ENCODE measurements at places on chromosomes 13 and 19.

DNA sequence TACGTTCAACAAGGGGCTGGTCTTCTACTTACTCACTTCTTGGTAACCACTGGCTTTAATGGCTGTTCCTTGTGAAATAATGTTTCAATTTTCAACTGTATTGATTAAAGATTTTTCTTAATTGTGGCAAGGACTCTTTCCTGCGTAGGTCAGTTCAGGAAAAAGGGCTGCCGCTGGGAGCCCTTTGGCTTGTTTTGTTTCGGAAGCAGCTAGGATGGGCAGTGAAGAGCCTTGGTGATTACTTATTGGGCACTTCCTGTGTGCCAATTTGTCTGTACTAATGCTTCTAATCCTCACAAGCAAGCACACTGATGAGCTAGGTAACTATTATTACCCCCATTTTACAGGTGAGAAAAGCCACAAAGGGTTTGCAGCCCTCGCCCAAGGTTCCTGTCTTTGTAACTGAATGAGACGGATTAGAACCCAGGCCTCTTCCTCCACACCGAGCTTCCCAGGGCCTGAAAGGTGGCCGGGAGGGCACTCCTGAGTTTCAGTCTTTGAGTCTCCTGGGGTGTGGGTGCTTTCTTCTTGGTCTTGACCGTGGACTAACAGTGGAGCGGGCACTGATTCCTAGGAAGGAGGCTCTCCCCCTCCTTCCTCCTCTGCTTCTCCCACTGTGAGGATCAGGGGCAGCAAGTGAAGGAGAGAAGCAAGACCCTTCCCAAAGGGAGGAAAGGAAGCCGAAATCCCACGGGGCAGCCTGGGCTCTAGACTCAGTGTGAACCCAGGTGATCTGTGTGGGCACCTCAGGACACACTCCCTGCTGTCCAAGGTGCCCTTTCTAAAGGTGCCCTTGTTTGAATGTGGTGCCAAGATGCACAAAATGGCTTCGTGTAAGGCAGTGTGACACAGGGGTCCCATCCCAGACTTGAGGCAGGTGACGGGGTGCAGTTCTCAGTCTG is 3.7 kb downstream of the COL4A2 start:
- DNase-seq, result no peak

DNA sequence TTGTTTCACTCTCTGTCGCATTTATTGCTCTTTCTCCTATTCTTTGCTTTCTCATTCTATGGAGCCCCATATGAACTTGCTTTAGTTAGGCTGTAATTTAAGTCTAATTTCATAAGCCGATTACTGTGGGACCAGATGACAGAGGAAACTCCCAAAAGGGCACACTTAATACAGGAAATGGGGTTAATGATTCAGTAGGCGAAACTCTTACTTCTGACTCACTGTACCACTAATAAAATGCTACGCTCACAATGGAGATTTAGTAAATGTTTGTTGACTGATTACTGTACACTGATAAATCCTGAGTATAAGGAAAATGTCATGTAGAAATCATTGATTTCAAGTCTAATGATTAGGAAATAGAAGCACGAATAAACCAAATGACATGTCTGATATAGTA is 276.4 kb downstream of the KLF5 start:
- no peak for DNase-seq

- DNase-seq, result no peak
Measured at GRCh38 chr19:10737722-10738121, 19.8 kb downstream of the DNM2 start.

GRCh38 chr13:84847107-84847506 is 952.1 kb downstream of the SLITRK6 start:
- DNase-seq, result no peak

- no peak for DNase-seq
Measured at GRCh38 chr19:18762125-18763023, 28.7 kb downstream of the COMP start.

DNA sequence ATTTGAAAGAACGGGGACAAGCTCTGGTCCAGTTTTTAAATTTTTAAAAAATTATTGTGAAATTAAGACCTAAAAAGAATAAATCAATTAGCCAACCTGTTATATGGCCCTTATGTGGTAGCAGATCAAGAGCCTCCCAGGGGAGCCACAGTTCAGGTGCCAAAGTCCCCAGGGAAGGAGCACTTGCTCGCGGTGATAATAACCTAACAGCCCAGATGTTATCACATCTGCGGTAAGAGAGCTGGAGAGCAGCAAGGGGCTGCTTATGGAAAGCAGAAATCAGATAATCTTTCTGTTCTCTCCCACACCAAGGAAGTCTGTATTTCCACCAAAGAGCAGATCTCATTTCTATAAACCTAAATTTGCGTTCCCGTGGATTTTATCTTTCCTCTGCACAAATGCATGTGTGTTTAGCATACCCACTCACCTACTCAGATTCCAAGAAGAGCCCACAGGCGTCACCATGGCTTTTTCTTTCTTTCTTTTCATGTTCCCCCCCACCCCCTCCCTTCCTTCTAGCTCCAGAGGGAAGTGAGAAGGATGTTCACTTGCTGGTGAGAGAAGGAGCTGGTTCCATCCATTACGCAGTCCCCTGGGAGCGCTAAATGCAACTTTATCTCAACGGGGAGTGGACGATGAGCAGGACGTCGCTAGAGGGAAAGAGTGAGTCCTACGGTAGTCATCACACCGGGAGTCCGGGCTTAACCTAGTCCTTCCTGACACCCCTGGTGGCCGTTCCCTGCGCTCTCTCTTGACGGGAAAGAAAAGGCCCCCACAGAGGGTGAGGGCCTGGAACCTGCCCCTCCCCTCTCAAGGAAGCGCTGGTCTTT is 1.6 kb upstream of the POU4F1 start:
- DNase-seq, result peak; percentile 69

GRCh38 chr19:58474291-58474996 is 1.7 kb upstream of the ZNF446 start:
- no peak for DNase-seq

- DNase-seq, result no peak
Measured at GRCh38 chr13:46903748-46904147, 6.9 kb upstream of the HTR2A start.

DNA sequence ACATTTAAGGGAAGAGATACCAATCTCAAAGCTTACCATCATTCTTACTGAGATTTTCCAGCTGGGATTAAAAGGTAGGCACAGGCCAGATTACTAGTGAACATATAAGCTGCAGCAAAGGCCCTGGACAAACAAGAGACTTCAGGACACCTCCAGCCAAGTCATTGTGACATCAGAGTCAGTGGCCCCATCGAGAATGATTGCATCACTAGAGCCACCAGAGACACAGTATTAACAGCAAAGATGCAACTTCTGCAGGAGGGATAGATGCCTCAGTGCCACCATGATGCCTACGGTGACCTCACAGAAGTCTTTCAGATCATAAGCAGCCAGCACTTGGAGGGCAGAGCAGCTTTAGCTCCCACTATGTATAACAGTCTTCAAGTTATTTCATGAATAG is 8.6 kb downstream of the RUBCNL start:
- DNase-seq, result no peak

- peak; percentile 70 for DNase-seq
Measured at GRCh38 chr19:49930483-49931011, 1.2 kb upstream of the NUP62 start.

GRCh38 chr19:10018263-10018662 is 5.0 kb downstream of the RDH8 start:
- no peak for DNase-seq

All from NCI-H187 treated with DMSO at 0.1 percent for 48 hours (cell line).